T-helper 2 cell treated with Interferon-gamma antibody and Interleukin-4, amounts not matched to agents 5 μg/mL and 100 μg/mL, for 36 hours (primary cell): ENCODE measurements at places on chromosomes 1 and 21.
A peak's percentile ranks its signal among the peaks of the same experiment; 100 is the strongest.

GRCh38 chr21:39319251-39319756 lies 5.9 kb upstream of the BRWD1 start:
- peaks cover 16% of the 10 kb centered on the region for H3K4me1 ChIP-seq
- no peaks in the 10 kb centered on the region for H3K27me3 ChIP-seq
- DNase-seq = no peak
- no peaks in the 10 kb centered on the region for H3K36me3 ChIP-seq

GRCh38 chr1:205417870-205418635 lies 3.8 kb downstream of the LEMD1 start:
- H3K4me3 ChIP-seq = no peak overlapping the region
- H3K27me3 ChIP-seq = peaks cover 37% of the 10 kb centered on the region
- no peaks in the 10 kb centered on the region for H3K36me3 ChIP-seq
- no peaks in the 10 kb centered on the region for H3K4me1 ChIP-seq

DNA sequence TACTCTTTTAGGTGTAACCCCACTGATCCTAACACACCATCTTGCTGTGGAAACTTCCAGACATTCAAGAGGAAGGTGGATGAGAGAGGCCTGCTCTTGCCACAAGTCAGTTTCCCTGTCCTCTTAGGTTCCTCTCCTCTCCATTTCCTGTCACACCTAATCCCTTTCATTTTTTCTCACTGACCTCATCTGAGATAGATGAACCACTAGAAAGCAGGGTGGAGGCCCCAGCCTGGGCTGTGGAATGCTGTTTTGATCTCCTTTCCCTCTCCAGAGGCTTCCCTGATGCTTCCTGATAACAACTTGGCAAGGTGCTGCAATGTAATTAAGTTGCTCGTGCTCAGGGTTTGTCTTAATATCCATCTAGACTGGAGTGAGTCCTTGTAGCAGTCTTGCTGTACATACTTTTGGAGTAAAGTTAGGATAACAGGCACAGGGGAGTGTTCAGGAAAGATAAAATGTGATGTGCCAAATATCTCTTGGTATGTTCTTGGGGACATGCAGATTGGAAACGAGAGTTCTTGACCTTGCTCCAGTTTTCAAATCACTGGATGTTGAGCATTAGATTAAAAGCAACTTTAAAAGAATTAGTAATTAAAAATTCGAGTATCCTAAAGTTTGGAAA lies 11.2 kb downstream of the LRRC42 start:
- peak overlapping the region; percentile 11 for H3K27ac ChIP-seq
- H3K36me3 ChIP-seq = peaks cover 25% of the 10 kb centered on the region
- H3K4me1 ChIP-seq = peaks cover 12% of the 10 kb centered on the region
- no peaks in the 10 kb centered on the region for H3K27me3 ChIP-seq
- no peak overlapping the region for H3K4me3 ChIP-seq
- no peak for DNase-seq

- H3K36me3 ChIP-seq = no peaks in the 10 kb centered on the region
- H3K4me3 ChIP-seq = no peak overlapping the region
- H3K27me3 ChIP-seq = no peaks in the 10 kb centered on the region
- no peak for DNase-seq
- no peaks in the 10 kb centered on the region for H3K4me1 ChIP-seq
- no peak overlapping the region for H3K27ac ChIP-seq
These were observed 118.9 kb upstream of the COL6A1 start for GRCh38 chr21:45862543-45863207.

GRCh38 chr1:117662667-117663066 lies 56.8 kb downstream of the TENT5C start:
- no peak for DNase-seq
- H3K36me3 ChIP-seq = peaks cover 10% of the 10 kb centered on the region
- no peaks in the 10 kb centered on the region for H3K27me3 ChIP-seq
- peaks cover 85% of the 10 kb centered on the region for H3K4me1 ChIP-seq
- H3K27ac ChIP-seq = no peak overlapping the region

DNA sequence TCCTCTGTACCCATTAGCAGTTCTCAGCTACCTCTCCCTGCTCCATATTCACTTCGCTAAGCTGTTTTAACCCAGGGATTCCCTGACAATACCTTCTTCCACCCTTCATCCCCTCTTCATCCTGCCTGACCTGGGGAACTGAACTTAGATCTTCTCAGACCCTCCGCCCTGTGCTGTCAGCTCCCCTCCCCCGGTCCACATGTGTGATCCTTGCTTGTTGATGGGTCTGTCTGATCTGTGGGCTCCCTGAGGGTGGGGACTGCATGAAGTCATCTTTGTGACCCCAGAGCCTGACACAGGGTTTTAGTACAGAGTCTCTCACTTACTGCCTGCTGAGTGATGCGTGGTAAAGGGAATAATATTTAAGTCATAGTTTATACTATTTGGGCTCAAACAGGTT lies 11.8 kb downstream of the CHAF1B start:
- H3K27me3 ChIP-seq = no peaks in the 10 kb centered on the region
- DNase-seq = no peak
- H3K27ac ChIP-seq = no peak overlapping the region
- H3K4me3 ChIP-seq = no peak overlapping the region
- H3K36me3 ChIP-seq = peaks cover 50% of the 10 kb centered on the region
- peaks cover 1% of the 10 kb centered on the region for H3K4me1 ChIP-seq

- H3K27ac ChIP-seq = no peak overlapping the region
- no peaks in the 10 kb centered on the region for H3K27me3 ChIP-seq
- H3K36me3 ChIP-seq = no peaks in the 10 kb centered on the region
- no peaks in the 10 kb centered on the region for H3K4me1 ChIP-seq
- no peak overlapping the region for H3K4me3 ChIP-seq
- DNase-seq = no peak
These were observed 22.9 kb upstream of the CYYR1 start for GRCh38 chr21:26595971-26596370.

GRCh38 chr1:74689621-74690363 lies 16.2 kb upstream of the ERICH3 start:
- peaks cover 2% of the 10 kb centered on the region for H3K27me3 ChIP-seq
- no peaks in the 10 kb centered on the region for H3K36me3 ChIP-seq
- no peak overlapping the region for H3K4me3 ChIP-seq
- H3K4me1 ChIP-seq = no peaks in the 10 kb centered on the region
- no peak overlapping the region for H3K27ac ChIP-seq

- no peak overlapping the region for H3K4me3 ChIP-seq
- H3K27ac ChIP-seq = no peak overlapping the region
- H3K27me3 ChIP-seq = no peaks in the 10 kb centered on the region
- DNase-seq = no peak
- H3K4me1 ChIP-seq = no peaks in the 10 kb centered on the region
These were observed 274.4 kb downstream of the NTNG1 start for GRCh38 chr1:107415241-107415640.

GRCh38 chr21:43687566-43688399 lies 28.4 kb downstream of the RRP1B start:
- H3K27me3 ChIP-seq = no peaks in the 10 kb centered on the region
- no peak for DNase-seq
- peaks cover 54% of the 10 kb centered on the region for H3K36me3 ChIP-seq
- no peak overlapping the region for H3K4me3 ChIP-seq

- H3K36me3 ChIP-seq = peaks cover 8% of the 10 kb centered on the region
- peaks cover 2% of the 10 kb centered on the region for H3K27me3 ChIP-seq
- H3K4me1 ChIP-seq = peaks cover 17% of the 10 kb centered on the region
- H3K27ac ChIP-seq = no peak overlapping the region
- no peak overlapping the region for H3K4me3 ChIP-seq
These were observed 3.3 kb upstream of the CD55 start for GRCh38 chr1:207318072-207318619.

GRCh38 chr21:33238565-33239255 lies 9.0 kb downstream of the IFNAR2 start:
- H3K27me3 ChIP-seq = no peaks in the 10 kb centered on the region
- H3K36me3 ChIP-seq = peaks cover 58% of the 10 kb centered on the region
- peaks cover 65% of the 10 kb centered on the region for H3K4me1 ChIP-seq
- H3K4me3 ChIP-seq = peak overlapping the region; percentile 71
- H3K27ac ChIP-seq = peak overlapping the region; percentile 89
- DNase-seq = no peak

GRCh38 chr1:149997585-149998262 lies 12.8 kb downstream of the OTUD7B start:
- DNase-seq = peak; percentile 20
- peak overlapping the region; percentile 9 for H3K4me3 ChIP-seq
- peaks cover 8% of the 10 kb centered on the region for H3K27me3 ChIP-seq
- H3K4me1 ChIP-seq = peaks cover 32% of the 10 kb centered on the region
- peaks cover 27% of the 10 kb centered on the region for H3K36me3 ChIP-seq
- H3K27ac ChIP-seq = no peak overlapping the region

- peaks cover 8% of the 10 kb centered on the region for H3K27me3 ChIP-seq
- H3K4me3 ChIP-seq = no peak overlapping the region
- no peak overlapping the region for H3K27ac ChIP-seq
- H3K4me1 ChIP-seq = no peaks in the 10 kb centered on the region
These were observed 22.5 kb upstream of the SRP9 start for GRCh38 chr1:225754940-225755641.

DNA sequence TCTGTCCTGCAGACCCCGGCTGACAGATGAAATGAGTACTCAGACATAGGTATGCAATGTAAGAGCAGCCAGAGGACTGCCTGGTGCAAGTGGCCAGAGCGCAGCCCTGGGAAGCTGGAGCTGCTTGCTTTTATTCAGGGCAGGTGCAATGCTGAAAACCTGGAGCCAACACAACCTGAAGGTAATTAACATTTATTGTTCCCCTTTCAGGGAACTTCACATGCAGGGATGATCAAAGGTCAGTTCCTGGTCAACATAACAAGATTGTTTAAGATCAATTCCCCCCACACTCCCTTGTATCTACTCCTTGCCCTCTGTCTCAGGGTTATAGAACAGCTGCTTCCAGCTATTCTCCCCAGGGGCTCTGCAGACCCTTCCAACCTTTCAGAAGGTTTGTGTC lies 48.7 kb upstream of the PRELP start:
- DNase-seq = no peak
- H3K36me3 ChIP-seq = no peaks in the 10 kb centered on the region
- no peak overlapping the region for H3K4me3 ChIP-seq
- no peak overlapping the region for H3K27ac ChIP-seq

DNA sequence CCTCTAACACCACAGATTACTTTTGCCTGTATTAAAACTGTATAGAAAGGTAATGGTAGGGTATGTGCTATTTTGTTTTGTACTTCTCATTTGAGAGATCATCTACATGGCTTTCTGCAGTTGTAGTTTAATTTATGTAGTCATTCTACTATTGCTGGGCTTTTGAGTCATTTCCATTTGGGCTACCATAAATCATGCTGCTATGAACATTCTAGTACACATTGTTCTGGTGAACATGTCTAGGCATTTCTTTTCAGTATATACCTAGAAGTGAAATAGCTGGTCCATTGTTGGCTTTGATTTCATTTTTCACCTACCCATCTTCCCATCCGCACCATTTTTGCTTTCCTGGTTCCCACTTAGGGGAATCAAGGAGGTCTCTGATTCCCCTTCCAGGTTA lies 18.7 kb downstream of the EDN2 start:
- peaks cover 2% of the 10 kb centered on the region for H3K27me3 ChIP-seq
- no peak for DNase-seq
- H3K4me3 ChIP-seq = no peak overlapping the region
- H3K27ac ChIP-seq = no peak overlapping the region
- no peaks in the 10 kb centered on the region for H3K4me1 ChIP-seq

GRCh38 chr21:32413697-32414578 lies 1.4 kb downstream of the EVA1C start:
- H3K27me3 ChIP-seq = no peaks in the 10 kb centered on the region
- no peaks in the 10 kb centered on the region for H3K36me3 ChIP-seq
- H3K4me1 ChIP-seq = peaks cover 21% of the 10 kb centered on the region
- no peak overlapping the region for H3K27ac ChIP-seq
- DNase-seq = no peak

GRCh38 chr1:16913833-16914662 lies 7.7 kb upstream of the CROCC start:
- H3K36me3 ChIP-seq = no peaks in the 10 kb centered on the region
- H3K27me3 ChIP-seq = peaks cover 14% of the 10 kb centered on the region
- peak overlapping the region; percentile 86 for H3K4me3 ChIP-seq
- peak; percentile 92 for DNase-seq
- H3K27ac ChIP-seq = peak overlapping the region; percentile 65
- peaks cover 21% of the 10 kb centered on the region for H3K4me1 ChIP-seq

DNA sequence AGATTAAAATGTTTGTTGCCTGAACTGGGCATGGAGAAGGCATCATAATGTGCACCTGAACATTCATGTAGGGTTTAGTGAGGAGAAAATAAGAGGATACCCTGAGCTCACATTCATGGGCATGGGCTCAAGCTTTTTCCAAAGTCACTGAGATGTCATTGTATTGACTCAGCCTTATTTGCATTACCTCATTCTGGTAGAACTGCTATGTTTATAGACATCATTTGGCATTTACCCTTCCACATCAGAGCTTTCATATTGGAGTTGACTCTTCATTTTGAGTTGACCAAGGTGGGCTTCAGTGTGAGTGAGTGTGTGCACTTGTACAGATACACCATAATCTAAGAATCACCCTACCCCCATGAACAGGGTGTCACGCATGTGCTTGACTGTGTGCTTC lies 143.2 kb downstream of the PBX1 start:
- H3K27me3 ChIP-seq = no peaks in the 10 kb centered on the region
- no peaks in the 10 kb centered on the region for H3K36me3 ChIP-seq
- DNase-seq = no peak
- H3K4me1 ChIP-seq = no peaks in the 10 kb centered on the region
